Small intestine (tissue), 16 donors: ENCODE measurements at places on chromosomes 4 and X.

- peak; percentile 17 for DNase-seq
Observed at GRCh38 chrX:16765594-16765993, 20.7 kb upstream of the TXLNG start.

DNA sequence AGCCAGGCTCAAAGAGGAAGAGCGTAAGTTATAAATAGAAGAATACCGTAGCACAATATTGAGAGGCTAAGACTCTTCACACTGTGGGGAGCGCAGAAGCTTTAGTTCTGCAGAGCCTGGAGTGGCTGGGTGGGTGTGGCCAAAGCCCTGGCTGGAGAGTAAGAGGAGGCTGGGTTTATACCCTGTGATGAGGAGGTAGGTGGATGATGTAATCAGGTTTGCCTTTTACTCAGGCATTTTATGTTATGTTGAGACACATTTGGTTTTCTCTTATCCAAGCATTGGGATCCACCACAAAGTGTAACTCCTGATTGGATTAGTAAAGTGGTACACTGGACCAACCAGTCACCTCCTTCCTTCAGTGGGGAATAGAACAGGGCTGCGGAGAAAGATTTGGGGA is 13.9 kb downstream of the CDS1 start:
- DNase-seq = peak; percentile 24

GRCh38 chrX:119375561-119375960 is 23.6 kb upstream of the SLC25A43 start:
- DNase-seq = no peak

GRCh38 chr4:83328521-83329187 is 6.0 kb downstream of the HPSE start:
- DNase-seq = no peak

DNA sequence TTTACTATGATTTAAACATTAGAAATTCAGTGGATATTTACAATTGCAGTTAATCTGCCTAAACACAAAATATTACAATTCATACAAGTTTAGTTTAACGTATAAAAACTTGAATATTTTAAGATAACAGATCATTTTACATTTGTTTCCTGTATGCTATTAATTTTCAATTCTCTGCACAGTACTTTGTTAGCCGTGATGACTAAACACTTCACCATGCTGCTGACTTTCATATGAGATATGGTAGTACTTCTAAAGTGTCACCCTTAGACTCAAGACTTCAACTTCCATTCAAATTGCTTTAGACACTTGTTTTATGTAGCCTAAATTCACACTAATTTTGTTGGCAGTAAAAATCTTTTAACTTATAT is 1646.4 kb upstream of the ADGRL3 start:
- no peak for DNase-seq

GRCh38 chr4:151035328-151035727 is 20.2 kb upstream of the LRBA start:
- peak; percentile 60 for DNase-seq

- peak; percentile 88 for DNase-seq
Observed at GRCh38 chr4:170259631-170260153, 169.9 kb upstream of the AADAT start.

GRCh38 chr4:187940299-187940698 is 55.3 kb upstream of the ZFP42 start:
- DNase-seq = no peak

DNA sequence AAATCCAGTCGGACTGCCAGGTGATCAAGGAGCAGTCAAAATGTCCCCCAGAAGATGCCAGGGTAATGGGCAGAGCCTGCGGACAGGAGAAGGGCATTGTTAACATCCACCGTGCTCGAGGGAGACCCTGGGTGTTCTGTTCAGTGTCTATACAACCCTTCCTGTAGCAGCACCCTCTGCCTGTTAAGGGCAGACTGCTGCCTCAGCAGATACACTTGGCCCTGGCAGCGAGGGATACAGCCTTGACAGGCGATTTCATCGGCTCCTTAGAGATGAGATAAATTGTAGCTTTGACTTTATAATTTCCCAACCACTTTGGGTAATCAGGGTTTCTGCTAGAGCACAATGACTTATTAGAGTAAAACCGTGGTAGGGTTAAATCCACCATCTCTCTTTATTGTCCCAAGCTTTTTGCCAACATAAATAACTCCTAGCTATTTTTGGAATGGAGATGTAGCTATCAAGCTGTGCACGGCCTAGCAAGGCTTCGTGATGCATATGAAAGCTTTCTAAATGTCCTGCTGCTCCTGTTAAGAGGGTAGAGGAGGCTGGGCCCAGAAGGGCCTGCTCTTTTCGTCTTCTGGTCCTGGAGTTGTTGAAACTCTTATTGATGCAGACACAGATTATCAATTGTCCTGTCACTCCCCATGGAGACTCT is 195.9 kb downstream of the CPEB2 start:
- no peak for DNase-seq

GRCh38 chr4:25926462-25926861 is 12.4 kb downstream of the SMIM20 start:
- DNase-seq = no peak

DNA sequence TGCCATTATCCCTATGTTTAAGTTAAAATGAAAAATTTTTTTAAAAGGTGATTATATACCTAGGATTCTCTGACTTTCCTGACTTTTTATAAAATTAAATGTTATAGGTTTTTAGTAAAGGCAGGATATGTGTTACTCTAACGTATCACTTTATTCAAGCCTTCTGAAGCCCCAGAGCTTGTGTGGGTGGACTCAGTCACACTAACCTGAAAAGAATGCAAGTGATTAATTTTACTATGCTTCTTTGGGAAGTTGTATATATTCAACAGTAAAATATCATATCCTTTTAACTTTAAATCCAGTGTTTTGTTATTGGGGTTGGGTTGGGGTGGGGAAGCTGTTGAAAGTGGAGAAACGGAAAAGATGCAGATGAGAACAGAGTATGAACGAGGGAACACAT is 22.8 kb downstream of the PDLIM3 start:
- DNase-seq = no peak

DNA sequence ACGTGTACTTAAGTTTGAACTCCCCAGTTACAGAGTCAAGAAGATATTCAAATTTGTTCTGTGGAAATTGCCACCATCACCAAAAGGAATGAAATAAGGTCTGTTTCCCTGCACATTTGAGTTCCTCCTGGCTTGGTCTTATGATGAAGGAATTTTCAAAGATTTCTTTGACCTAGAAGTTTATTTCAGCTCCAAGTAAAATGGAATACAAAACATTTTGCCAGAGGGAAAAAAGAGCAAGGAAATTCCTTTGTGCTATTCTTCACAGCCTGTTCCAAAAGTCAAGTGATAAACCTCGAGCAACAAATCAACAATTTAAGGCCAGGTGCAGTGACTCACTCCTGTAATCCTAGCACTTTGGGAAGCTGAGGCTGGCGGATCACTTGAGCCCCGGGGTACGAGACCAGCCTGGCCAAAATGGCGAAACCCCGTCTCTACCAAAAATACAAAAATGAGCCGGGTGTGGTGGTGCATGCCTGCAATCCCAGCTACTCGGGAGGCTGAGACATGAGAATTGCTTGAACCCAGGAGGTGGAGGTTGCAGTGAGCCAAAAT is 3.4 kb downstream of the NKRF start:
- DNase-seq = no peak

DNA sequence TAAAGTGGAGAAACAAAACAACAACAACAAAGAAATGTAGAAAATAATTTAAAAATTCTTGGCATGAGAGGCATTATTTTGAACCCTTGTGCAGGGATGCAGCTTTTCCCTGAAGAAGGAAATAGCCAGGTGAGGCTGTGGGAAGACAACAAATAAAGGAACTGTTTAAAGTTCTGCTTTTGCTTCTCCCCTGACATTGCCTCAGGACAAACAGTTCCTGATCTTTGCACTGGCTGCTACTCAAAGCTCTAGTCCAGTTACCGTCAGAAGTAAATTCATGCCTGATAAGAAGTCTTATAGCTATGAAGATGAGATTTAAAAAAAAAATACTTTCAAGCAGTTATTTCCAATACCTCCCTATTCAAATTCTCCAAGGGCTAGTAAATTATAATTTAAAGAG is 233.8 kb downstream of the IL15 start:
- peak; percentile 3 for DNase-seq

DNA sequence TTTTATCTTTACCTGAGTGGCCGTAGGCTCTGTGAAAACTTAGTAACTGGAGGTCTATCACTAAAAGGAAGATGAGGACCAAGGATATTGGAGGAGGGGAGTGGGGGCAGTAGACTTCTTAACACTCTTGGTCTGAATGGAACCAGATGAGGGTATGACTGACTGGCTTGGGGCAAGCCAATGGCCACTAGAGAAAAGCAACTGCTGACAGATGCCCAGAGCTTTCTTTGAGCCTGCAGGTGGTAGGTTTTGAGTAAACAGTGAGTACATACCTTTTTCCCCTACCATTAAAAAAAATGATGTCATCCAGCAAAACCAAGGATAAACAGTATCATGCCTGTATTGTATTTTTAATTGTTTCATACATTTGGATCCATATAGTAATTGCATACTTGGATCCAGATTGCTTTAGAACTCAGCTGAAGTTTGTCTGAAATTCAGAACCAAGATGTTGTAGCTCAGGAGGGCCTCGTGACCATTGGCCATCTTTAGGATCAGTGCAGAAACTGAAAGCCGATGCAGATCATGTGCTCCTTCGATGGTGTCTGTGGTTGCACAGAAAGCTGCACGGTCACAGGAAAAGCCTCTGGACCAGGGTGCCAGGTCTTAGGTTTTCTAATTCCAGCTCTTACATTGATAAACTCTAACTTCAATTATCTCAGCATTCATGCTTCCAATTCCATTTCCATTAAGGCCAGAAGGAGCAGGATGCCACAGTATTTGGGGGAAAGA is 131.0 kb downstream of the PDGFRA start:
- no peak for DNase-seq

- peak; percentile 45 for DNase-seq
Observed at GRCh38 chrX:16603822-16604221, 46.1 kb upstream of the S100G start.
